HTR-8/SVneo (cell line): ENCODE measurements at places on chromosomes 4 and X.

DNA sequence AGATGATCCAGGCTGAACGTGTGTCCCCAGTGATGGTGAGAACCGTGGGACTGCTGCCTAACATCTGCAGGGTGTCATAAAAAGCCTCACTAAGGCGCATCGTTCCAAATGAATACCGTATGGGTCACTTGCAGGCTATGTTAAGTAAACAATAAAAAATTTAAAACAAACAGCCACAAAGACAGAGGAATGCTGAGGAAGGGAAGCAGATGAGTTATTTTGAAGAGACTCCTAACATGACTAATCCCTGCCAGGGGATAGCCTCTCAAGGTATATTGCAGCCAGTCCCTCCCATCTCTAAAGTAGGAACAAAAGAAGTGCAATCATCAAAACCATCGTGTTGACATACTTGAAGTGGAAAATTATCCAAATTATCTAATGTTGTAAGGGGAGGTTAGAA is 83.8 kb downstream of the UNC5C start:
- peak; percentile 1 for DNase-seq

- DNase-seq, result no peak
Measured at GRCh38 chr4:68359508-68359907, 9.6 kb upstream of the YTHDC1 start.

GRCh38 chrX:72001471-72001870 is 90.8 kb downstream of the NHSL2 start:
- DNase-seq, result no peak

- DNase-seq, result no peak
Measured at GRCh38 chr4:80322716-80323115, 12.8 kb upstream of the CFAP299 start.

- no peak for DNase-seq
Measured at GRCh38 chrX:46144566-46144965, 400.7 kb downstream of the ZNF674 start.

DNA sequence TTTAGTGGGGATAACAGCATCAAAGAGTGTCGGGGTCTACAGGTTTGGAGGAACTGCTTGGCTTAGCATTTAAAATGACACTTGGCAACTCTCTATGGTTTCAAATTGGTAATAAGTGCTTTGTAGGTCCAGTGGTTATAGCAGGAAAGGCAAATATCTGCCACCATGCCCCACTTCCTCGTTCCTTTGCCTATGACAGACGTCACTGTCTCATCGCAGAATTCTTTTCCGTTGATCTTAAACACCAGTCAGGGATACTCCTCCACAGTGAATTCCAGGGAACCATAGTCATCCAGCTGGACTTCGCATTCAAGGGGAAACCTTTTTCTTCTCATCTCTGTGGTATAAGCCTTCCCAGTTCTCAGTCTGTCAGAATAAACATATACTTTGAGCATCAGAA is 319.1 kb downstream of the GPAT3 start:
- DNase-seq, result peak; percentile 39

DNA sequence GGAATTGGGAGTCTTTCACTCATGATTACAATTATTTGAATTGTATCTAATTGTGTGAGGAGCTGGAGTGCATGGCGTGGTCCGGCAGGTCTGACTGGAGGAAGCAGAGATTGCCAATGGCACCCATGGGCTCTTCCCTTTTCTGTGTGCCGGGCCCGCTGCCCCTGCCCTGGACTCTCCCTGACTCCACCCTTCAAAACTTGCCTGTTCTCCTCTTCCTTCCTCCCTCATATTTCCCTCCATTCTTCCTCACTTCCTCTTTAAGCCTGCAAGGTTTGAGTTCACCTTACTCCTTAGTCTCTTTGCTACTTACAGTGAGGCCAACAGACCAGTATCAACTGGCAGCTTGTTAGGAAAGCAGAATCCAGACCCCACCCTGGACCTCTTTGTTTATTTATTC is 6.5 kb upstream of the STBD1 start:
- DNase-seq, result no peak
